ENCODE measurements at places on chromosomes 7 and 10.
A peak's percentile ranks its signal among the peaks of the same experiment; 100 is the strongest.

GRCh38 chr7:91325726-91326125 is 61.5 kb downstream of the FZD1 start:
- DNase-seq: peak; percentile 94

GRCh38 chr10:119361037-119361436 is 153.7 kb downstream of the GRK5 start:
- no peak for DNase-seq

GRCh38 chr10:30542001-30542894 is 87.3 kb downstream of the LYZL2 start:
- no peak for DNase-seq

GRCh38 chr10:33334153-33334804 is at the start of gene NRP1:
TSS of gene NRP1 (minus strand) at chr10:33334667. CDS start at chr10:33334382, 285 bp downstream.
- DNase-seq: no peak

GRCh38 chr10:130194194-130194990 is 58.2 kb downstream of the GLRX3 start:
- DNase-seq: no peak

DNA sequence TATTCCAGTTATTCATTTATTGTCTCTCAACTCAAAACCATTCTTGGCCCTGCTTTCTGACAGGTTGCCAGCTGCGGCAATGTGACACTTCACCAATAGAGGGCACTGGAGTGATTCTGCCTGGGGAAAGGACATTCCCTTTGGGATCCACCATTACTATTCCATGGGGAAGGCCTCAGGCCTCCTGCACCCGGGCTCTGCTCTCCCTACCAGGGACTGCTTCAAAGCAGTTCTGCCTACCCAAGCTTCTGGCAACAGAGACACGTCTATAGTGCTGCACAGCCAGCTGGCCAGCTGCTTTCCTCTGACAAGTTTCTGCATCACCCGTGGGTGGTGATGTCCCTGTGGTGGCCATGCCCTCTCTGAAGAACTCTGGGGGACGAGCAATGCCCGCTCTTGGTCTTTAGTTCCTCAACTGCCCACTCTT is 163.8 kb downstream of the ELMO1 start:
- DNase-seq: peak; percentile 12

DNA sequence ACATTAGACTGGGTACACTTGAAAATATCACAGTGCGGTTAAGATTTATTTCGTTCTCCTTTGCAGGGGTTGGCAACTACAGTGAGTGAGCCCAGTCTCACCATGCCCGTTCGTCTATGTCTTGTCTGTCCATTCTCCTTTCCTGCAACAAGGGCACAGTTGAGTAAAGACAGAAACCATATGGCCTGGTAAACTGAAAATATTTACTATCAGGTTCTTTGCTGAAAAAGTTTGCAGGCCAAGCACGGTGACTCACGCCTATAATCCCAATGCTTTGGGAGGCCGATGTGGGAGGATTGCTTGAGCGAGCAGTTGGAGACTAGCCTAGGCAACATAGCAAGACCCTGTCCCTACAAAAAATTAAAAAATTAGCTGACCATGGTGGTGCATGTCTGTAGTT is 11.4 kb upstream of the KCTD7 start:
- DNase-seq: no peak

Measured in SK-N-MC (cell line).